ENCODE measurements at places on chromosomes 1 and 21.

DNA sequence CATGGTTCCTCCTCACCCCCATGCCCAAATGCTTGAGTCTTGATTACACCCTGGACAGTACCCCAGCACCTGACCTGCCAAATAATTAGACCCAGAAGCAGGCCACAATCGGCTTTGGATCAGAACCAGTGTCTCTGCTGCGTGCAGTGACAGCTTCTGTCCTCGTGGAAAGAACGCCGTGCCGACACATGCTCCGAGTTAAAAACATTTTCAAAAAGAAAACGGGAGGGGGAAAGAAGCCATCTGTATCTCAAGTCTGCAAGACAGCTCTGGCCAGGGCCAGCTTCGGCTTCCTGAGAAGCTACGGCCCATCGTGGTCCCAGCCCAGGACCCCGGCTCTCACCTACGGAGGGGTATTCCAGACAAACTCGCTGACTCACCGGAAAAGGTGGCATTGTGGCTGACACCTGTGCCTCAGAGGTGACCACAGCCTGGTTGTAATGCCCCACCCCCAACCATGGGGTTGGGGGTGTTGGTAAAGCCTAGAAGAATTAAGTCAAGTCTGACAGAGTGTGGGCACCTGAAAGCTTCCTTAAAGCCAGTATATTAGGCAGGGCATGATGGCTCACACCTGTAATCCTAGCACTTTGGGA is 25.8 kb downstream of the SSBP3 start:
- DNase-seq = no peak

GRCh38 chr1:117659550-117660270 is 53.9 kb downstream of the TENT5C start:
- DNase-seq = no peak

DNA sequence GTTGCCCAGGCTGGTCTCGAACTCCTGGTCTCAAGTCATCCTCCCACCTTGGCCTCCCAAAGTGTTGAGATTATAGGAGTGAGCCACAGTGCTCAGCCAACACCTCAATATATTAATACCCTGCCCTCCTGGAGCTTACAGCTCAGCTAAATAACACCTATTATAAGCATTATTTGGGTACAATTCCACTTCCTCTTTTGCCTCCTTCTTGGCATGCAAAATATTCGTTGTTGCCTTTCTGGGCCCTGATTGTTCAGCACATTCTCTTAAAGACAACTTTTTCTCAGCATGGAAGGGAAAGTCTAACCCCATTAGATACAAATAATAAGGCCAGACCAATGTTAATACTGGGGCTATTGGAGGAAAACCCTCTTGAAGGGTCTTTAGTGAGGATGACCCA is 2.8 kb downstream of the PAQR7 start:
- no peak for DNase-seq

- no peak for DNase-seq
Measured at GRCh38 chr21:45412909-45413611, 8.1 kb downstream of the COL18A1 start.

- no peak for DNase-seq
Measured at GRCh38 chr1:201842472-201843027, 13.6 kb downstream of the IPO9 start.

DNA sequence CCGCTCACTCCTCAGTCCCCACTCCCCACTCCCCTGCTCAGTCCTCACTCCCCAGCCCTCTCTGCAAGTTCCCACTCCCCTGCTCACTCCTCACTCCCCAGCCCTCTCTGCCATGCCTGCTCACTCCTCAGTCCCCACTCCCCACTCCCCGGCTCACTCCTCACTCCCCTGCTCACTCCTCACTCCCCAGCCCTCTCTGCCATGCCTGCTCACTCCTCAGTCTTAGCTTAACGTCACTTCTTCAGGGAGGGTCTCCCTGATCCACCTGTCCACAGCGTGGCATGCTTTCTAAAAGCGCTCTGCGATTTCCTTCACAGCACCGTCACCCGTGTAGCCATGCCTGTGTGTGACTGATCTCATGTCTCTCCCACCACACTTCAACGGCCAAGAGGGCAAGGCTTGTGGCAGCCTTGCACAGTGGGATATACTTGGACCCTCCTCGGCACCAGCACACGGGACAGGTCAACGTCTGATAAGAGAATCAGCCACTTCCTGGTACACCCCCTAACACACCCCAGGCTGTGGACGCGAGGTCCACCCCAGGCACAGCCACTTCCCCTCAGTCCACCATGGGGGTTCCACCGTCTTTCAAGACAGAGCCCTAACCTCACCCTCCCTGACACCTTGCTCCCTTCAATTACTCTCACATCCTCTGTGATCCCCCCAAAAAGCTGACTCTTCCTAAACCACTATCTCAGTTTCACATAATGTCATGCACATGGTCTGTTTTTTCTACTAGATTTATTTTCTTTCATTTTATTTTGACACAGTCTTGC is 14.0 kb downstream of the PRDM15 start:
- DNase-seq = no peak

DNA sequence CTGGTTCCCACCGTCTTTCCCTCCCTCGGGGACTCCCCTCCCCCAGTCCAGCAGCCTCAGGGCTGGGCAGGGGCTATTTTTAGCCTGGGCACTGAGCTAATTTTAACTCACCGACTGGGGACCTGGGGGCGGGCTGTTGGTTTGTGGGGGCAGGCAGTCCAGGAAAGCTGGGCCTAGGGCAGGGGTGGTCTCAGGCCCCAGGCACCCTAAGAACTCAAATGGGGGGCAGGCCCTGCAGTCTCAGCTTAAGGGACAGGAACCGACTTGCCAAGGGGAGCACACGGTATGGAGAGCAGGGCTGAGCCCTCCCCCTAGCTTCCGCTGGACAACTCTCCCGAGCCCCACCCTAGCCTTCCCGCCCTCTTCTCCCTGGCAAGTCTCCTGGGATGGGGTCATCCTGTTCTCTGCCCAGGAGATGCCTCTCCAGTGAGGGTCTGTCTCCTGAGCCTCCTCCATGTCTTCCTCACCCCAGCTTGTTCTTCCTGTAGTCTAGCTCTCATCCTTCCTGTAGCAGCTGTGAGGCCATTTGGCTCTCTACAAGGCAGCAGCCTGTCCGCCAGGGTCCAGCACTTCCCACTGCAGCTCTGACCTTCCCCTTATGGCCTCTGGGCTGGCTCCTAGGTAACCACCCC is 10.1 kb downstream of the MEF2D start:
- no peak for DNase-seq

- no peak for DNase-seq
Measured at GRCh38 chr1:212271823-212272485, 13.3 kb upstream of the PPP2R5A start.

GRCh38 chr1:59690171-59690930 is 124.4 kb upstream of the HOOK1 start:
- no peak for DNase-seq

DNA sequence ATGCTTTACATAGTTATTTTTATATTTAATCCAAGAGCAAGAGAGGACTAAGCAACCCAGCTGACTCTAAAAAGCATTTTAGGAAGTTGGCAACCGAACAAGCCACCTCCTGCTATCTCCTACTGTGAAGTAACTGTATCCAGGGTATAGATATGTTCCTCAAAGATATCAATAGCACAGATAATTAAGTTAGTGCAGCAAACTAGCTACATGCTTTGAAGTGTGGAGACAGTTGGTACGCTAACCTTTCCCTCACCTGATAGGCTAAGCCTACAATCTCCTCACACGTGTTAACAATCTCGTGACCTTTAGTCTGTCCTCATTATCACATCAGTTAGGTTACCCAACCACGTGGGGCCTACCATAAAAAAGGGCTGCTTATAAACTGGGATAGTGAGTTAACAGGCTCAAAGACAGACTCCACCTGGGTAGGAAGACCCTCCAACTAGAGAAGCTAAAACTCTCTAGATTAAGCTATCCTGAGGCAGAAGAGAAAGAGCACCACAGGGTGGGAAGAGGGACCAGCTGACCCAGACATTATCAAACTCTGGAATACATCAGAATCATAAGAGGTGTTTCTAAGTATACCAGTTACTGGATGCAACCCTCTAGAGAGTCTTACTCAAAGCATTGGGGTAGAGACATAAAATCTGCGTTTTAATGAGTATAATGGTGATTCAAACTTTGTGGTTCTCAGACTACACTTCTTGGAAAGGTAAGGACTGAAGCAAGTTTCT is 340.1 kb upstream of the ESRRG start:
- no peak for DNase-seq

DNA sequence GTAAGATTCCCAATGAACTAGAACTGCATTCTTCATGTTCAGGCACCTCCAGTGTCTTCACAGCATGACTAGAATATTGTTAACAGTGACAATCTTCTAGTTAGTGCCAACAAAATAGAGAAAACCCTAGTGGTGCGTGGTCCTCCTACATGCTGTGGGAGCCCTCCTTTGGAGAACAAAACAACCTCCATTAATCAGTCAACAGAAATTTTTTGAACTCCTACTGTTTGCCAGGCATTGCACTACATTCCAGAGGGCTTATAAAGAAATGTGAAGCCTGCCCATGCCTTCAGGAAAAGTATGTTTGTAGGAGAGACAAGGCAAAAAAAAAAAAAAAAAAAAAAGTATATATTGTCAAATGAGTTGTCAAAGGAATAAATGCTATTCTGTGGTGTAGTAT is 252.7 kb downstream of the LRRC40 start:
- no peak for DNase-seq

- no peak for DNase-seq
Measured at GRCh38 chr1:176820391-176821031, 344.0 kb downstream of the ASTN1 start.

DNA sequence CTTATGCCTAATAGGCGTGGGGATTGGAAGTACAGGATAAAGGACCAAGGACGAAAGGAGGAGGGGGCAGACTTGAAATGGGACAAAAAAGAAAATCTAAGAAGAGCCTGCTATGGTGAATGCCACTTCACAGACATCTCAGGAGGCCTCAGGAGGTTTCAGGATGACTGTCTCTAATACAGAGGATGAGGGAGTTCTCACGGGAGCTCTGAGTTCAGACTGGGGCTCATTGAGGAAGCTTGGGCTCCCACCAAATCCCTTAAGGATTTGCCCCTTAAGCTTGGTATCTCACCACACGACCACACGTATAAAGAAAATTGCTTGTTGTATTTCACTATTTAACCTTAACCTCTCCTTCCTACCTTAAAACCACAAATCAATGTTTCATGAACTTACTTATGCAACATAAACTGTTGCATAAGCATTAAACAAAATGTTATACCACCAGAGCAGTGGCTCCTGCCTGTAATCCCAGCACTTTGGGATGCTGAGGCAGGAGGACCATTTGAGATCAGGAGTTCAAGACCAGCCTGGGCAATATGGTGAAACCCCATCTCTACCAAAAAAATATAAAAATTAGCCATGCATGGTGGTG is 12.4 kb downstream of the SLC30A1 start:
- DNase-seq = no peak
